ENCODE measurements at places on chromosomes 4 and X.
A peak's percentile ranks its signal among the peaks of the same experiment; 100 is the strongest.

DNA sequence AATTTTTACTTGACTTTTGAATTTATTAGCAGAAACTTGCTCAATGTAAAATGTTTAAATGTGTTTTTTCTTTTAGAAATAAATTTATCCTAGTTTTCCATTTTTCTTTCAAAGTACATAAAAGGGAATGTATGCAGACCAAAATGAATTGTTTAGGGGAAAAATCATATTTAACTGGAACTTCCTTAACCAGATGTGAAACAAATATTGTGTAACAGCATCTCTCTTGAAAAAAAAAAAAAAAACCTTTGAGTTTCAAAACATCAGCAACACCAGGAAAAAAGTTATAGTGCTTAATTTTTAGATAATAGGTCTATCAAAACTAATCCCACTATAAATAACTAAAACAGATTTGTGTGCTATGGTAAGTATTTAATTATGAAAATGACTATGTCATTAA is 14.5 kb upstream of the CCNA2 start:
- no peak for DNase-seq

DNA sequence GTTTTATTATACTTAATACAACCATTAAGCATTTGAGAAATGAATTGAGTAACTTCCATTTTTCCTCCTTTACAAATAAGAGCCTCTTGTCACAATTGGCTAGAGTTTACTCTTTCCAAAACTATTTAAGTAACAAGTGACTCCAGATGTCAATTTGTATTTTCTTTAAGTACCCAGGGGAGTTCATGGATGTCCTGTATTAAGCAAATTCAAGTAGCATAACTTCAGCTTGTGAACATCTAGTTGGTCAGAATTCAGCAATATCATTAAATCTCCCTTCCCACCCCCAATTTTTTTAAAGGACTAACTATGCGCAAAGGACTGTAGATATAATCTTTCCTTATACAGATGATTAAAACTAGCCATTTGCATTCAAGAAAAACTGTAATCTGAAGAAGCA is 1.4 kb upstream of the ADGRL3 start:
- no peak for DNase-seq

- DNase-seq = peak; percentile 13
Observed at GRCh38 chr4:13640149-13640940, 12.8 kb upstream of the BOD1L1 start.

- DNase-seq = peak; percentile 6
Observed at GRCh38 chrX:103779141-103779789, 2.6 kb downstream of the PLP1 start.

GRCh38 chrX:44432641-44433040 is 89.2 kb upstream of the EFHC2 start:
- DNase-seq = peak; percentile 11

GRCh38 chr4:100286636-100287035 is 96.4 kb upstream of the DDIT4L start:
- DNase-seq = no peak

- peak; percentile 13 for DNase-seq
Observed at GRCh38 chr4:39597695-39598381, 40.8 kb downstream of the SMIM14 start.

- DNase-seq = no peak
Observed at GRCh38 chr4:137597752-137598430, 65.6 kb upstream of the PCDH18 start.

DNA sequence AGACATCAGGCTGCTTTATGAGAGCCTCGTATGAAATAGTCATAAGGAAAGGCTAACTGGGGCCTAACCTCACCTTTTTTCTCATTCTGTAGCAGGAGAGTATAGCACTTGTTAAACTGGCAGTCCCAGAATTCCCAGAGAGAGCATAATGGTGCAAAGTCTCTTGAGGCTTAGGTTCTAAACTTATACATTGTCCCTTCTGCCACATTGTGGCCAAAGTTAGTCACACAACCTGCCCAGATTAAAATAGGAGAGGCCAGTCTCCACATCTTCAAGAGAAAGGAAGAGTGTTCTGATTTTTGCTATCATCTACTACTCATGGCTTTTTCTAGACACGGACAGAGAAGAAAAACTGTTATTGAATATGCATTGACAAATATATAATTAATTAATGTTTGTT is 1588.9 kb upstream of the PCDH7 start:
- no peak for DNase-seq

GRCh38 chrX:110167952-110168451 is 149.9 kb downstream of the AMMECR1 start:
- DNase-seq = no peak

DNA sequence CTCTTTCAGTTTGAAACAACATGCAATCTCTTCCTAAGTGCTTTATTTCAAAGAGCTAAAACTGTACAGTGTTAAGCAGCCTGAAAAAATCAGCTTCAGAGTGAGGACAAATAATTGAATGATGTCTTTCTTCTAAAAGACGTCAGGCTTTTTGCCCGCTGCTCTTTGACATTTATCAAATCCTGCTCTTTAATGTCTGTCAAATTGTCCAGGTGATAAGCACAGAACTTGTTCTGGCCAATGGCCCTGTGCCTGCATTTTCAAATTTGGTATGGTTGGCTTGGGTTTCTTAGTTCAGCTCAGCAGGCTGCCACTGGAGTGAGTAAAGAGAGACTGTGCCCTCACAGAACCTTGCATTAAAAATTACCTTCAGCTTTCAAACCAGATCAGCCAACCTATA is 712.9 kb upstream of the LCORL start:
- DNase-seq = no peak

GRCh38 chr4:110586131-110586850 is 36.6 kb downstream of the PITX2 start:
- DNase-seq = peak; percentile 72

GRCh38 chr4:75696581-75696980 is 23.4 kb upstream of the G3BP2 start:
- DNase-seq = peak; percentile 83

DNA sequence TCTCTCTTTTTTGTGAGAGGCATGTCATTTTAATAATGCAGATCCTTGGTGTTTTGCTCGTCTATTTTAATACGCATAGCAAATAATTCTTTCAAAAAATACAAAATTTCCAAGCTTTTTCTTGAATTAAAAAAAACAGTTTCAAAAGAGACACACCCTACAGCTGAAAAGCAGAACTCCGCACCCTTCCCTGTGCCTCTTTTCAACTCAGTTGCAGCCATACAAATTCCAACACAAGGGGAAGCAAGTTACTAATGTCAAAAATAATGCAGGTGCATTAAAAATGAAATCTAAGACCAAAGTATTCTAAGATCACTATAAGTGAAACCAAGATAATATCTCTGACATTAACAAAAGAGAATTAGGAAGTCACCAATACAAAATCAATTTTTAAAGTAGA is 66.6 kb downstream of the NR3C2 start:
- DNase-seq = no peak

- no peak for DNase-seq
Observed at GRCh38 chrX:17405225-17405969, 30.4 kb downstream of the NHS start.

DNA sequence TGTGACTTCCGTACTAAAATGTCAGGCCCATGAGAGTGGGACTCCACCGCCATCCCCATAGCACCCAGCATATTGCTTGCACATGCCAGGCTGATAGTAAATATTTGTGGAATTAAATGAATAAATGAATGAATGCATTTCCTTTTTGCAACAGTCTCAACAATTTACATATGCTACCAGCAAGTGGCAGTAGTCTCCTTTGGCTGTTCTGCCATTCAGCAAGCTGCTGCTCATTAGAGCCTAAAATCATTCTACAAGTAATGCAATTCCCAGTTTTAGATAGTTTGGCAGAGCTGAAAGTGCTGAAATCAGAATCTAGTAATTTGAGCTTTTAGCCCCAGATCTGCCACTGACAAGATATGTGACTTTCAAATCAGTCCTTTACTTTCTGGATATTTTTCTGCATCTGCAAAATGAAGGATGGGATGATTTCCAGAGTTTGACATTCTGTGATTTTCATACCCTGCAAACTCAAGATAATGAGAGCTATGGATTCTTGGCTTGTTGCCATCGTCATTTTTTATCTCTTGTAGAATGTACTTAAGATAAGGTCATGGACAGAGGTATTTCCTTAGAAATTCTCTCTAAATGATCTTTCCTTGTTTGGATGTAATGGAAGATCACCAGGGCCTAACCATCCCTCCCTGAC is 35.7 kb upstream of the INTS6L start:
- peak; percentile 30 for DNase-seq

GRCh38 chrX:96906741-96907140 is 23.0 kb downstream of the RPA4 start:
- no peak for DNase-seq

DNA sequence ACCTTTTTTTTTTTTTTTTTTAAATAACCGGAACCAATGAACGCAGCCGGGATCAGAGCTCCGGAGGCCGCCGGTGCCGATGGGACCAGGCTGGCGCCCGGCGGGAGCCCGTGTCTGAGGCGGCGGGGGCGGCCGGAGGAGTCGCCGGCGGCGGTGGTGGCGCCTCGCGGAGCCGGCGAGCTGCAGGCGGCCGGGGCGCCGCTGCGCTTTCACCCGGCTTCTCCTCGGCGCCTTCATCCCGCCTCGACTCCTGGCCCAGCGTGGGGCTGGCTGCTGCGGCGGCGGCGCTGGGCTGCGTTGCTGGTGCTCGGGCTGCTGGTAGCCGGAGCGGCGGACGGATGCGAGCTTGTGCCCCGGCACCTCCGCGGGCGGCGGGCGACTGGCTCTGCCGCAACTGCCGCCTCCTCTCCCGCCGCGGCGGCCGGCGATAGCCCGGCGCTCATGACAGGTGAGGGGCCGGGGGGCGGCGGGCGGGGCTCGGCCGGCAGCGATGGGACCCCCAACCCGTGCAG is 337 bp downstream of the STIM2 start:
- peak; percentile 59 for DNase-seq

- no peak for DNase-seq
Observed at GRCh38 chr4:7831858-7832730, 107.6 kb downstream of the AFAP1 start.

GRCh38 chrX:103431316-103431715 is 55.0 kb downstream of the BEX3 start:
- DNase-seq = no peak

- DNase-seq = no peak
Observed at GRCh38 chrX:41522081-41522480, 74.9 kb downstream of the NYX start.

GRCh38 chr4:183702492-183702891 is 43.4 kb downstream of the TRAPPC11 start:
- DNase-seq = no peak

- DNase-seq = peak; percentile 22
Observed at GRCh38 chr4:165461159-165461821, 82.5 kb downstream of the CPE start.

GRCh38 chr4:102335616-102336015 is 9.7 kb downstream of the SLC39A8 start:
- no peak for DNase-seq

DNA sequence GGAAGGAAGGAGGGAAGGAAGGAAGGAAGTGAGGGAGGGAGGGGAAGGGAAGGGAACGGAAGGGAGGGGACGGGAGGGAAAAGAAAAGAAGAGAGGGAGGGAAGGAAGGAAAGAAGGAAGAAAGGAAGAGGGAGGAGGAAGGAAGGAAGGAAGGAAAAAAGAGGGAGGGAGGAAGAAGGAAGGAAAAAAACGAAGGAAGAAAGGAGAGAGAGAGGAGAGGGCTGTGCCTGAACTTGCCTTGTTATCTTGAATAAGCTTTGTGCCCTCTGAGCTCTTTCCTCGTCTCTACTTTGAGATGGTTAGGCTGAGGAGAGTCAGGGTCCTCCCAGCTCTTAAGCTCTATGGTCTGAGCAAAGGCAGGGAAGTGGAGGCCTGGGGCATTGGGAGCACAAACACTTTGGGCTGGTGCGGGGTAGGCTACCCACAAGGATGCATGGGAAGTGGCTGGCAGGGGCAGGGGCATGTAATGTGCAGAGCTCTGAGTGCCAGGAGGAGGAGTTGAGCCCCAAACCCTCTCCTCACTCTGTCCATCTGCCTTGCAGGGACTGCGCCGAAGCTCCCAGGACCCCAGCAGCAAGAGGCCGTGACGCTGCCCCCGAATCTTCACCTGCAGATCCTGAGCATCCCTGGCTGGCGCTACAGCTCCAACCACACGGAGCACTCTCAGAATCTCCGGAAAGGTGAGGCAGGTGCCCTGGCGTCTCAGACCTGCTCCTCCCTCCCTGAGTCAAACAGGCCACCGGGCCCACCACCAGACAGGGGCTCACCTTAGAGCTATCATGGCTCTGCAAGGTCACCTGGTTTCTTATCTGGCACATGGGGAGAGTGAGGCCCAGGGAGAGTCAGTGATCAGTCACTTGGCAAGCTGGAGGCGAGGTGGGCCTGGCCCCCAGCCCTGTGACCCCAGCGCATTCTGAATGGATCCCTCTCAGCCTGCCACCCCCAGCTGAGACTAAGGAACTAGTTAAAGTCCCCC is 26.5 kb upstream of the MRFAP1 start:
- DNase-seq = no peak

DNA sequence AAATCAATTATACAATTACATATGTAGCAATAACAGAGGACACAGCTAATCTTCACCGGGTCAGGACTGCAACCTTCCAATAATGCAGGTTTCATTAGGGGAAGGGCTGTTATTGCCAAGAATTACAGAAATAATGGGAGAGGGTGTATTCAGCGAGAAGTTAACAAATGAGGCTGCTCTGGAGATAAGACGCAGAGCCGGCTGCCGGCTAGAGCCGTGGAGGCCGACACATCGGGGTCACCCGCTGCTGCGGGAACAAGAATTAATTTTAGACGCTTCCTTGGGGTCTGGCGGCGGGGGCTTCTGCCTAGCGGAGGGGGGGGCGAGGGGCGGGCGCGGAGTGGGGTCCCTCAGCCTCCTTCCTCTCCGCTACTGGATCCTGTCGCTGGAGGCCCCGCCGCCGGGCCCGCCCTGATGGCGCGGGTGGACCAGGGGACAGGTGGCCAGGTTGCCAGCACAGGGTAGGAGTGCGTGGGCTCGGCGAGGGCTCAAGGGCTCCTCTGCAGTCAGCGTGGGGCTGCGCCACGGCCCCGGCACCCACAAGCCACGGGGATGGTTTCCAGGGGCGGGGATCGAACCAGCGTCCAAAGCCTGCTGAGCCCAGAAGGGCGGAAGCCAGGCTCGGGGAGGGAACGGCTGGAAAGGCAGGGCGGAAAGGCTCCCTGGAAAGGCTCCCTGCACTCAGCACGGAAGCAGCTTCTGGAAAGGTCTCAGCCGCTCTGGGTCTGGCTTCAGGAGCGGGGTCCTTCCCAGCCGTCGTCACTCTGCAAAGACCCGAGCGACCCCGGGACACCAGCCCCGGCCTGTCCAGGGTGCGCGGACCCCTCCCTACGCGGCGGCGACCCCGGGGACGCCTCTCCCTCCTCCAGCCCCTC is 113.8 kb upstream of the NKX1-1 start:
- no peak for DNase-seq

DNA sequence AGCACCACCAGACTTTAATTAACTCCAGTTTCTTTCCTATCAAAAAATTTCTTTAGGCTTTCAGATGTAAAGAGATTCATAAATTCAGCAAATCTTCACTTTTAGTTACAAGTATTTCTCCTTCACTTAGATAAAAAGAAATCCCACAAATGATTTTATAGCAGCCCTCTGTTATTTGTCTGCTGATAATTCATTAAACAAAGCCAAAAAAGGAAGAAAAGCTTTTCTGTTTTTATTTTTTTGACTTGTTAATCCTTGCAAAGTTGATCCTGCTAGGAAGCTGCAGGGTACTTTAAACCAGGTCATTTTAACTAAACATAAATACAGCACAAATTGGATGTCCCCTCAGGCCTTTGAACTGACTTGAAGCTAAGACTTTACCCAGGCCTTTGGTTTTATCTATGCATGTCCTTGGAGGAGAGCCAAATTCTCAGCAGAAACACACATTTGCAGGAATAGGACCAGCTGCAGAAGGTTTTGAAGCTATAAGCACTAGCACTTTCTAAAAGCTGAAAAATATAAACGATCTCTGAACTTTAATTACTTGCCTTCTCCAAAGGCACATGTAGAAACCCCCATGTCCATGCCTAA is 57.5 kb downstream of the PCDH18 start:
- DNase-seq = peak; percentile 30
